Smooth muscle cell of the pulmonary artery (primary cell): ENCODE measurements at places on chromosomes 6 and 20. TPM values are rescaled to one million over a fixed set of nuclear protein-coding genes. Genes with fewer than 3 reads are reported as not detected.

The RBBP8NL gene
- not detected in 2 replicates for total RNA-seq

The EPB41L1 gene
- total RNA-seq, result 42.2 and 48.2 TPM in 2 replicates

The ZGPAT gene
- total RNA-seq, result 12.3 and 17.9 TPM in 2 replicates

The PLG gene
- not detected in 2 replicates for total RNA-seq

The HLA-DRA gene
- 0.07 and 5.2 TPM in 2 replicates for total RNA-seq

The TRERF1 gene
- 5.4 and 6.2 TPM in 2 replicates for total RNA-seq

The CPXM1 gene
- total RNA-seq, result 0.33 TPM in 1 of 2 replicates, not detected in the other

The TLDC2 gene
- not detected in 2 replicates for total RNA-seq

The C2 gene
- 1.7 and 4.7 TPM in 2 replicates for total RNA-seq

The ZBP1 gene
- not detected in 2 replicates for total RNA-seq

The FABP7 gene
- total RNA-seq, result not detected in 2 replicates

The DEFB113 gene
- total RNA-seq, result not detected in 2 replicates

The RNF39 gene
- total RNA-seq, result 0.07 TPM in 1 of 2 replicates, not detected in the other

The TUBB2B gene
- total RNA-seq, result 3.9 and 5.1 TPM in 2 replicates

The ADGB gene
- total RNA-seq, result not detected in 2 replicates

The PPP1R14C gene
- total RNA-seq, result 2.1 and 7.4 TPM in 2 replicates

The OPN5 gene
- total RNA-seq, result not detected in 2 replicates

The AVP gene
- not detected in 2 replicates for total RNA-seq

The DSP gene
- total RNA-seq, result 11.4 and 13.2 TPM in 2 replicates

The TRDN gene
- 0.10 TPM in 1 of 2 replicates, not detected in the other for total RNA-seq

The SCGN gene
- total RNA-seq, result not detected in 2 replicates

The RSPH9 gene
- 0.83 and 1.3 TPM in 2 replicates for total RNA-seq

The SAMD10 gene
- 2.3 and 3.6 TPM in 2 replicates for total RNA-seq

The HMGCLL1 gene
- 0.07 TPM in 1 of 2 replicates, not detected in the other for total RNA-seq
